ENCODE measurements at places on chromosomes 2 and 18. TPM values are rescaled to one million over a fixed set of nuclear protein-coding genes. Genes with fewer than 3 reads are reported as not detected.

The TUBA3E gene
- not detected for total RNA-seq

The PLGLB2 gene
- 0.15 TPM for total RNA-seq

The DSG1 gene
- total RNA-seq = not detected

The C2orf92 gene
- 14.9 TPM for total RNA-seq

The PSTPIP2 gene
- 14.4 TPM for total RNA-seq

The CCDC148 gene
- total RNA-seq = 2.7 TPM

The ALPP gene
- not detected for total RNA-seq

The KYNU gene
- total RNA-seq = 4.2 TPM

The SMYD1 gene
- not detected for total RNA-seq

DNA sequence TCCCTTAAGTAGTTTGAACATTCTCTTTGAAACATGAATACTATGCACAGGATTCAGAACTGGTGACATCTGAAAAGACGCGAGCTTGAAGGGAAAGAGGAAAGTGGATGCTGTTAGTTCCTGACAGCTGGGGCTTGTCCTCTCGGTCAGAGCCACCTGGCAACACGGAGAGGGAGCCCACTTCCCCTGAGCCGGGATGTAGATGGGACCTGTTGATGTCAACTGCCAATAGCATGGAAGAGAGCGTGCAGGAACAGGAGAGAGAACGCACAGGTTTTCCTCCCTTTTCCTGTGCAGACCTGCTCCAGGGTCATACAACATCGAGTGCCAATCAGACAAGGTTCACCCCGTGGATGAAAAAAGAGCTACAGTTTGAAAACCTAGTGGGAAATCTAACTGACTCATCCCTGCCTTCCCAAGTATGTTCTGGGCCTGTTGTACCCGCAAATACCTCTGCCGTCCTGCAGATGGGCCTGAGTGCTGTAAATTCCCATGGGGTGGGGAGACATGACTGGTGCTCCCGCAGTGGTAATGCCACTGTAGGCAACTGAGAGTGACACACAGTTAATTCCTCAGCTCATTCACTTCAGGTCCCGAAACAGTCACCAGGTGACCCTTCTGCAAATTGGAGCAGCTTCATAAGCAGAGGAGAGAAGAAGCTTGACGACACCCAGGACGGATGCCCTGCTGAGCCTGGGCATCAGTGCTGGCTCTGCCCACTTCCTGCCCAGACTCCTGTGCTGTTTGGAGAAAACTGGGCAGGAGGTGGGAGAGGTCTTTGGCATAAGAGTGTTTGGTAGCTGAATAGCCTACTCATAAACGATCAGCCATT is 13.9 kb upstream of the MBP start:
- no peaks in the 10 kb centered on the region for H3K36me3 ChIP-seq
- H3K4me3 ChIP-seq = no peak overlapping the region
- no peaks in the 10 kb centered on the region for H3K4me1 ChIP-seq
- no peaks in the 10 kb centered on the region for H3K27me3 ChIP-seq

DNA sequence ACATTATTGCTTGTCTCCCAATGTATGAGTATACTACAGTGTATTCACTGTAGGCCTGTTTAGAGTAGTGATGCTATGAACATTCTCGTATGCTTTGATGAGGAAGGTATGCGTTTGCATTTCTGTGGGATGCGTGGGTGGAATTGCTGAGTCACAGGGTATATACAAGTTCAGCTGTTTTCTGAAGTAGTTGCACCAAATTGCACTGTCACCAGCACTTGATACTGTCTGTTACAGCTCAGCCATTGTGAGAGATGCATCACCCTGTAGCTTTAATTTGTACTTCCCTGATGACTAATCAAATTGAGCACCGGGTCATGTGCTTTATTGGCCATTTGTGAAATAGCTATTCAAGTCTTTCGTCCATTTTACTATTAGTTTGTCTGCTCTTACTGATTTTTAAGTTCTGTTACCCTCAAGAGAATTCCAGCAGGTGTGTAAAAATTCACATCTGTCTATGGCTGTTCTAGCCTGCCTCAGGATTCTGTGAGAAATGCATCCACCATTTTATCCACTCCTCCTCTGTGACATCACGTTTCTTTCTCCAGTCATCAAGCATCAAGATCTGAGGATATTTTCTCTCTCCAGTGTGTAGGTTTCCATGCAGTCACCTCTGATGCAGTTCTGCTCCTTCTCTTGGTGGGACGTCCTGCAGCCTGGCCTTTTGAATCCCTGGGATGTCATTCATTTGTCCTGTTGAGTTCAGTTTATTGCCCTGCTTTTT is 72.5 kb downstream of the DGKD start:
- H3K36me3 ChIP-seq = no peaks in the 10 kb centered on the region
- no peak for DNase-seq
- no peaks in the 10 kb centered on the region for H3K27me3 ChIP-seq
- H3K27ac ChIP-seq = no peak overlapping the region
- no peak overlapping the region for H3K4me3 ChIP-seq

- peaks cover 25% of the 10 kb centered on the region for H3K36me3 ChIP-seq
- H3K27ac ChIP-seq = no peak overlapping the region
- no peak overlapping the region for H3K4me3 ChIP-seq
- H3K27me3 ChIP-seq = no peaks in the 10 kb centered on the region
Measured at GRCh38 chr2:157782057-157782845, 93.9 kb downstream of the ACVR1 start.

- H3K4me1 ChIP-seq = peaks cover 26% of the 10 kb centered on the region
- H3K4me3 ChIP-seq = peak overlapping the region; percentile 28
- no peaks in the 10 kb centered on the region for H3K36me3 ChIP-seq
Measured at GRCh38 chr2:200091126-200091525, 135.7 kb downstream of the MAIP1 start.

DNA sequence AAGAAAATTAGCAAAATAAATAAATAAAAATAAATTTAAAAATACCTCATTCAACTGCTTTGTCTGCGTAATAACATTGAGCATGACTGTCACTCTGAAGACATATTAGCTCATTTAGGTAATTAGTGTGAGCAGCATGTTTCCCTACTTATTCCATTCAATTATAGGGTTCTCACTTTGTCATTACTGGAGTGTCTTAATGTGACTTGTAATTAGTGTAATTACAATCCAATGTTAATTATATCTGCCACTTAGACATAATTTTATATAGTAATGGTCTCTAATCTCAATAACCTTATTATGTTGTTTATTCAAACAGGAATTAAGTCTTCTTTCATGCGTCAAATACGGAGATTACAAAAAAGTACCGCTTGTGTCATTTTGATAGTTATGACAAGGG is 893.9 kb upstream of the ACVR2A start:
- no peak for DNase-seq
- H3K27me3 ChIP-seq = no peaks in the 10 kb centered on the region
- no peaks in the 10 kb centered on the region for H3K4me1 ChIP-seq
- H3K4me3 ChIP-seq = no peak overlapping the region
- H3K27ac ChIP-seq = no peak overlapping the region

- H3K4me3 ChIP-seq = no peak overlapping the region
- no peaks in the 10 kb centered on the region for H3K36me3 ChIP-seq
- no peak for DNase-seq
- H3K27me3 ChIP-seq = no peaks in the 10 kb centered on the region
Measured at GRCh38 chr2:37760471-37760870, 89.0 kb upstream of the CDC42EP3 start.

DNA sequence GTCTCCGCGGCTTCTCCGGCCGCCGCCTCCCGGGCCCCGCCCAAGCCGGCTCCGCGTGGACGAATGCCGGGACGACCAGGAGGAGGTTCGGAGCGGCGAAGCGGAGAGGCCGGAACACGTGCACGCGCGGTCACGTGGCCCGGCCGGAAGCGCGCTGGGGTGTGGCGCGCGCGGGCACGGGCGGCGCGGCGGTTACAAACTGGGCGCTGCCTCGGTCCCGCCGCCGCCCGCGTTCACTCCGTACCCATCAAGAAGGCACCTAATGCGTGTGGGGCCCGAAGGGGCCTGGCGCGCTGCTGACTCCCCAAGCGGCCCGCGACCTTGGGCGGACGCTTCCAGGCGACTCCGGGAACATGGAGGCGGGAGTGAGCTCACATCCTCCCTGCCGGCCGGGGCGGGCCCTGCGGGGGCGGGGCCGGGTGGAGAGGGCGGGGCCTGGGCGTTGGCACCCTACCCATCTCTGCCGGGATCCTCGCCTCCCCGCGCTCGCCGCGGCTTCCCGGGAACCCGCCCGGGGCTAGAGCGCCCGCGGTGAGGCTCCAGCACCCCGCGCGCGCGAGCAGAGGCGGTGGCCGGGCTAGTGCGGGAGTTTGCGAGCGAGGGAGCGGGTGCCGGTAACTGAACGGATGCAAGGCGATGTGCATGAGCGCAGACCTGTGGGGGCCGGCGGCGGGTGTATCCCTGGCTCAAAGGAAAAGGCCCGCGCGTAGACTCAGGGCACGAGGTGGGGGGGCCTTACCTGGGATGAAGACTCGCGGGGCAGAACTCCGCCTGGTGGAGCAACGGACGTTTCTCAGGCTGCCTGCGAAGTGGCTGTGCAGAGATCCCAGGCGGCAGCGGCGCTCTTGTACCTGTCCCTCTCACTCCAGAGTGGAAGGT is at the start of gene TMEM185B:
TMEM185B (minus strand) TSS at position 367 of the 879 bp plus-strand sequence. CDS start 424 bp downstream, outside the sequence.
- peaks cover 17% of the 10 kb centered on the region for H3K27me3 ChIP-seq
- peak; percentile 95 for DNase-seq
- peak within 1 kb of the TSS; percentile 76 for H3K4me3 ChIP-seq
- H3K27ac ChIP-seq = no peak within 1 kb of the TSS
- H3K4me1 ChIP-seq = peaks cover 11% of the 10 kb centered on the region
- H3K36me3 ChIP-seq = peaks cover 13% of the 10 kb centered on the region

DNA sequence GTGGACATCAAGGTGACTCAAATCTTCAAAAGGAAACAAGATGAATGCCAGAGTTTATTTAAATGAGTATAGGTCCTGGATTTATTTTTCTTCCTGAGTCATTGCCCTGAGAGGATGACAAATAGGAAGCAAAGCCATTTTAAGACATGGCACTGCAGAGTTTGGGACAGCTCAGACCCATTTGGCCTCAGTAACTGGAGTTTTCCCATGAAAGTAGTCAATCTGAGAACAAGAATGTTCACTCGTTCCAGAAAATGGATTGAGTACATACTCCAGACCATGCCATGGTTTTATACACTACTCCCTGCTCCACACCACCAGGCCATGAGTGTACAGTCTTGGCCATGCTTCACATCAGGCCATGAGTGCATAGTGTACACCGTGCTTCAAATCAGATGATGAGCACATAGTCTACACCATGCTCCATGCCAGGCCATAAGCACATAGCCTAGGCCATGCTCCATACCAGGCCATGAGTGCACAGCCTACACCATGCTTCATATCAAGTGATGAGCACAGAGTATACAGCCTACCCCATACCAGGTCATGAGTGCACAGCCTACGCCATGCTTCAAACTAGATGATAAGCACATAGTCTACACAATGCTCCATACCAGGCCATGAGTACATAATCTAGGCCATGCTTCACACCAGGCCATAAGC is 202.4 kb downstream of the FBXO15 start:
- H3K27me3 ChIP-seq = no peaks in the 10 kb centered on the region
- no peak overlapping the region for H3K4me3 ChIP-seq
- no peak for DNase-seq
- H3K36me3 ChIP-seq = no peaks in the 10 kb centered on the region
- H3K4me1 ChIP-seq = no peaks in the 10 kb centered on the region
- no peak overlapping the region for H3K27ac ChIP-seq

GRCh38 chr2:177902395-177903163 is 170.0 kb downstream of the PDE11A start:
- H3K27me3 ChIP-seq = no peaks in the 10 kb centered on the region
- no peak overlapping the region for H3K27ac ChIP-seq
- H3K4me1 ChIP-seq = peaks cover 12% of the 10 kb centered on the region
- H3K4me3 ChIP-seq = no peak overlapping the region
- DNase-seq = no peak
- no peaks in the 10 kb centered on the region for H3K36me3 ChIP-seq

DNA sequence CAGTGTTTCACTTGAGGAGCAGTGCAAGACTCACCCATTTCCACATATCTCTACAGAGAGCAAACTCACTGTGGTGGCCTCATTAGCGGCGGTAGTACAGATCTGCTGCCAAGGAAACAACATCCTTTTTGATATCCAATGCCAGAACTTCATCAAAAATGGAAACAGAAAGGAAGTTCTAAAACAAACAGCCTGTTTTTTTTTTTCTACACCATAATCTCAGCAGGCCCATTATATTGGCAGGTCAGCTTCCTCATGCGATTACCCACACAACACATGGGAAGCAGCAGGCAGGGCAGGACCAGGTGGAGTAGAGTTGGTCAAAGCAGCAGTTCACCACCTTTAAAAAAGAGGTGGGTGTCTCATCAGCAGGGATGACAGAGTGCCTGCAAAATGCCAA is 678.9 kb upstream of the CELF4 start:
- H3K4me3 ChIP-seq = no peak overlapping the region
- H3K27ac ChIP-seq = no peak overlapping the region
- no peaks in the 10 kb centered on the region for H3K36me3 ChIP-seq
- no peaks in the 10 kb centered on the region for H3K4me1 ChIP-seq

GRCh38 chr2:180829836-180830235 is 150.6 kb upstream of the UBE2E3 start:
- H3K27ac ChIP-seq = no peak overlapping the region
- no peaks in the 10 kb centered on the region for H3K4me1 ChIP-seq
- H3K4me3 ChIP-seq = no peak overlapping the region
- H3K36me3 ChIP-seq = no peaks in the 10 kb centered on the region
- H3K27me3 ChIP-seq = no peaks in the 10 kb centered on the region
- DNase-seq = no peak

DNA sequence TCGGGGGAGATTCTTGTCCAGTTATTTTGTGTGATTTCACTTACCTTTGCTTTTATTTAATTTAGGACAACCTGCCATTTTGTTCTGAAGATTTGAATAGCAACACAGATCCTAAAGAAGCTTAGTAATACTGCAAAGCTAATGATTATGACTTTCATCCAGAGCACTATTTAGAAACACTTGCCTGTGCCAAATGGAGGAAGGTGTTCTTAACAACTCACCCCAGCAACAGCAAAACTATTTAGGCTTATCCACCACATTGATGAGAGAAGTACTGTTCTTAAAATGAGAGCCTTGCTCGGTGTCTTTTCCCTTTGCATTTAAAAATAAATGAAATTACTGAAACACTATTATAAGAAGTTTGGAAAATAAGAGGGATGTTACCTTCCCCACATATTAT is 59.7 kb downstream of the RHBDD1 start:
- no peaks in the 10 kb centered on the region for H3K4me1 ChIP-seq
- no peak overlapping the region for H3K4me3 ChIP-seq
- H3K27ac ChIP-seq = no peak overlapping the region
- H3K27me3 ChIP-seq = no peaks in the 10 kb centered on the region
- no peak for DNase-seq

Data from endodermal cell (in vitro differentiated cells).